ENCODE measurements at places on chromosomes 12 and 14. TPM values are rescaled to one million over a fixed set of nuclear protein-coding genes. Genes with fewer than 3 reads are reported as not detected.

GRCh38 chr14:91245029-91245428 is 525 bp upstream of the GPR68 start:
- DNase-seq, result no peak

DNA sequence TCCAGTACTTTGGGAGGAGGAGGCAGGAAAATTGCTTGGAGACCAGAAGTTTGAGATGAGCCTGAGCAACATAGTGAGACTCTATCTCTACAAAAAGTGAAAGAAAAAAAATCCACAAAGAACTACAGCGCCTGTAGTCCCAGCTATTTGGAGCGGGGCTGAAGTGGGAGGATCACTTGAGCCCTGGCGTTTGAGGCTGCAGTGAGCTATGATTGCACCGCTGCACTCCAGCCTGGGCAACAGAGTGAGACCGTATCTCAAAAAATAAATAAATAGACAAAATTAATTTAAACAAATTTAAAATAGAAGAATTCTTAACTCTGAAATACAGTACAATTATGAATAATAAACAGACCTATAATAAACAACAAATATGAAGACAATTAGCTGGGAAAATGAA is 40.9 kb downstream of the ATL1 start:
- DNase-seq, result no peak

GRCh38 chr12:132881818-132882217 is 5.6 kb downstream of the CHFR start:
- no peak for DNase-seq

DNA sequence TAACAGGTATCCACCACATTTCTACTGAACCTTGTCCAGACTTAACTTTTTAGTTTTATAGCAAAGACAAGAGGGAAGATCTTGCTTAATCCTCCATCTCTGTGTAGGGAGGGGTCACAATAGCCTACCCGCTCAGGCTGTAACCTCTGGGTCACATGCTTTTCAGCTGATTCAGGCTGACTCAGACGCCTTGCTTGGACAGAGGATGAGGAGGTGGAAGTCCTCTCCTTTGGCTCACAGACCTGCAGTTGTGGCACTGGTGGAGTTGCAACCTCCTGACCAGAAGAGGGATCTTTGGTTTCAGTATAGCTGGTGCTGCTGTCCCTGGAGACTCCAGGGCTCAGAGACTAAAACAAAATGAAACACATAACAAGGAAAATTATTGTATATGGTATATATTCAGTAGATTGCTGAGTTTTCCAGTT is 16.2 kb downstream of the ACIN1 start:
- no peak for DNase-seq

GRCh38 chr14:85576848-85577542 is 47.1 kb downstream of the FLRT2 start:
- DNase-seq, result no peak

Gene DPF3
- 5.3 TPM for total RNA-seq

Gene IFNG-AS1
- total RNA-seq, result not detected

Gene KRT78
- 1.9 TPM for total RNA-seq

Measured in occipital lobe (tissue), 3 donors.